Suppressor macrophage treated with lipopolysaccharide for 4 hours (primary cell): ENCODE measurements at places on chromosomes 2 and 18.

GRCh38 chr2:152717228-152718075, at the start of gene PRPF40A:
Gene PRPF40A, minus strand, starts transcription at chr2:152717461. Its CDS starts 22 bp downstream, at chr2:152717439.
- peak; percentile 99 for DNase-seq

- no peak for DNase-seq
Measured at GRCh38 chr2:202418511-202418910, 42.4 kb downstream of the BMPR2 start.

DNA sequence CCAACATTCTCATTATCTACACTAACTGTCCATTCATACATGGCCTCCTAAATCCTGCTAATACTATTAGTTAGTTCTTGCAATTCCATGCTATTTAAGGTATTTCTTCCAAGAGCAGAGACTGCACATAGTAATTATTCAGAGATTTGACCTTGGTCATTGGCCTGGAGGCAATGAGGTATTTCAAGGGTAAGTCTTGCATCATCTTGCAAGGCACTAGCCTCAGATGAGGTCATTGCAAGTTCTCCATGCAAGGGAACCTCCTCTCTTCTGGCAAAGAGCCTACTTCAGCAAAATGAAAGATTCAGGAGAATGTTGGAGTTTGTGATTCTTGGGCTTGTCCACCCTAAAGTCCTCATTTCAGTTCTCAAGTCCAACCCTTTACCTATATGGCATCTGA, 48.5 kb upstream of the IKZF2 start:
- no peak for DNase-seq

- DNase-seq = no peak
Measured at GRCh38 chr18:44876755-44877154, 196.1 kb downstream of the SETBP1 start.

- no peak for DNase-seq
Measured at GRCh38 chr18:23283916-23284430, 148.7 kb downstream of the CABLES1 start.

DNA sequence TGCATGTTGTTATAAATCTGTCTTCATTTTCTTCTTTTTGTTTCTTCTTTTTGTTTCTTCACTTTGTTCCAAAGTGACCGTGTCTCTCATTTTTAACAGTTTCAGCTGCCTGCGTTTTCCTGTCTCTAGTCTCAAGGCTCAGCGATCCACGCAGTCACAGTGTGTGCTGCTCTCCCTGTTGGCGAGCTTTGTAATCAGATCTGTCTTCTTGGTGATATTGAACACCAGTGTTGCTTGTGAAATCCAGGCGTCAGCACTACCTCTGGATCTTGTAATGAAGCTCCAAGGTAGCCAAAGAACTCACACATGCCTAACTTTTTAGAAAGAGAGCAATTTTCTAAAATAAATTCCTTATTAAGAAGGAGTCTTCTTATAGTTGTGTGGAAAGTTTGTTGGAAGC, 13.2 kb downstream of the SNTG2 start:
- no peak for DNase-seq

GRCh38 chr2:65431421-65432226, 775 bp downstream of the SPRED2 start:
- peak; percentile 55 for DNase-seq

- no peak for DNase-seq
Measured at GRCh38 chr2:144886862-144887261, 366.9 kb upstream of the ZEB2 start.

DNA sequence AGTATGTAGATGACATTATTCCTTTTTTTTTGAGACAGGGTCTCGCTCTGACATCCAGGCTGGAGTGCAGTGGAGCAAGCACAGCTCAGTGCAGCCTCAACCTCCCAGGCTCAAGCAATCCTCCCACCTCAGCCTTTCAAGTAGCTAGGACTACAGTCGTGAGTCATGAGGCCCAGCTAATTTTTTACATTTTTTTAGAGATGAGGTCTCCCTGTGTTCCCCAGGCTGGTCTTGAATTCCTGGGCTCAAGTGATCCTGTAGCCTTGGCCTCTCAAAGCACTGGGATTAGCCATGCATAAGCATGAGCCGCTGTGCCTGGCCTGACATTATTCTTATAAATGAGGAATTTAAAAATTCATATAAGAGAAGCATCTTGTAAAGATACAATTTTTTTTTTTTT, 86.9 kb downstream of the FAM117B start:
- no peak for DNase-seq

DNA sequence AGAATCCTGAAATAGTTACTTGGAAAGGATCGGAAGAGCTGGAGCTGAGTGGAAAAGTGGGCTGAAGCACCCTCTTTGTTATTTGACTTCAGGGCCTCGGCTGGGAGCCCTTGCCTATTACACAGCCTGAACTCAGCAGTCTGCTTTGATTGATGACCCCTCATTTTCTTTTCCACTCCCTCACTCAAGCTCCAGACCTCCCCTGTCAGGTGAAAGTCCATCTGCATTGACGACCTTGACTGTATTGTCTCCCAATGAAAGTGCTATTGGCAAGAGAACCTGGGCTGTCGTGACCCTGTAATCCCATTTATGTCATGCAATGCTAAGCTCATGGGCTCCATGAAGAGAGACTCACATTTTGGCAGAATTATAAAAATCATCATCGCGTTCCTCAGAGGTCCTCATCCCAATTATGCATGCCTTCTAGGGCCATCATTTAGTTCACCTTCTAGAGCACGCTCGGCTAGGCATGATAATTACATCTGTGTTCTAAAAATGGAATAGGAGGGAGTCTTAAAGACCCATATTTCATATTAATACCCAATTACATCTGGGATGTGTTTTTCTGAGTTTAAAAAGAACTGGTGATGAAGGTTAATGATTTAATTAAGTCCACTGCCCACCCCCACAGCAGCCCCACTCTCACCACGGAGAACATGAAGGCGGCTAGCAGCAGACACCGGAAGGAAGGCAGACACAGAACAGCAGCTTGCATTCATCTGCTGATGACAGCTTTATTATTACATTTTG, 472.5 kb downstream of the PID1 start:
- DNase-seq = no peak

DNA sequence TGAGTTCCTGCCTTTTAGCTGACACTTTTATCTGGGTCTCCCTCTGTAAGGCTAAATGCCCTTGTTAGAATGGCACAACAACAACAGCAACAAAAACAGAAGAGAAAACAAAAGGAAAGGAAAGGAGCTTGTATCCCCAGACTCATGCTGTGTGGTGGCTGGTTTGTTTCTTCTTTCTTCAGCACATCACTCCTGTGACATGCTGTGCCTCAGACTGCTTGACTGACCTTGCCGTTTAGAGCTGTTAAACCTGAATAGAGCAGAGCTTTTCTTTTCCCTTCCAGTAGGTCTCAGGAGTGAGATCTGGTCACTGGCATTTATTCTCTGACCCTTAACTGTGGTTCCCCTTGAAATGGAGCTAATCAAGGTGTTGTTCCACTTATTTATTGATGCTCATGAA, 18.9 kb downstream of the GALNT13 start:
- DNase-seq = no peak

GRCh38 chr2:85823951-85824350, 64.8 kb downstream of the ST3GAL5 start:
- no peak for DNase-seq

- peak; percentile 50 for DNase-seq
Measured at GRCh38 chr18:50836521-50836957, 16.7 kb upstream of the MRO start.

DNA sequence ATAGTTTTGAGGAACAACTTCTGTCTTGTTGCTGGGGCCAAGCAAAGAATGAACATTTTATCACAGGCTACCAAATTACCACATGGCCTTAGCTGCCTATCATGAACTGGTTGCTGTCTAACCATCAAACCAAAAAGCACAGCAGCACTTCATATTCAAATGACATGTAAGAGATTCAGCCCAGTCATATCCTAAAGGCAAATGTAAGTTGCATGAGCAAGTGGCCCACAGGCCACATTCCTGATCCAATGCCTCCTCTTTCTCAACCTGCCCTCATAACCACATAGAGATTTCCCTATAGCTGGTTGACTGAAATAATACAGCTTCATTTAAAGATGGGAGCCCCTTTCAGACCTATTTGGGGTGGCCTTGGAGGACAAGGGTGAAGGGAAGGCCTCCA, 572.3 kb downstream of the IRS1 start:
- DNase-seq = no peak

DNA sequence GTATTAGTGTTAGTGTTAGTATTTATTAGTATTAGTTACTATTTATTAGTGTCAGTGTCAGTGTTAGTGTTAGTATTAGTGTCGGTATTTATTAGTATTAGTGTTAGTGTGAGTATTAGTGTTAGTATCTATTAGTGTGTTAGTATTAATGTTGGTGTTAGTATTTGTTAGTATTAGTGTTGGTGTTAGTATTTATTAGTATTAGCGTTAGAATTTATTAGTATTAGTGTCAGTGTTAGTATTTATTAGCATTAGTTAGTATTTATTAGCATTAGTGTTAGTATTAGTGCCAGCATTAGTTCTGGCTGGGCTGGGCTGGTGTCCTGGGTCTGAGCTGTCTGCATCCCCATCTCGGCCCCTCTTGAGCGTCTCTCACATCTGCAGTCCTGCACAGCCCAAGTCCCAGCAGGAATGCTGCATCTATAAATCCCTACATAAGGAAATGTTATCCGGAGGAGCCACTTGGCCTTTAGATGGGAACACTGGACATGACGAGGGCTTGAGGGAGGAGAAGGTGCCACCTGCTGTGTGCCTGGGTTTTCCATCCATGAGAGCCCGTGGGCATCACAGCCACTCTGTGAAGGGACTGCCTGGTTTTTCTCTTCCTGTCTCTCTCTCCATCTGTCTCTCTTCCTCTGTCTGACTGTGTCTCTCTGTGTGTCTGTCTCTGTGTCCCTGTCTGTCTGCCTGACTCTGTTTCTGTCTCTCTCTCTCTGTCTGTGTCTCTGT, 33.6 kb downstream of the TWIST2 start:
- DNase-seq = no peak

DNA sequence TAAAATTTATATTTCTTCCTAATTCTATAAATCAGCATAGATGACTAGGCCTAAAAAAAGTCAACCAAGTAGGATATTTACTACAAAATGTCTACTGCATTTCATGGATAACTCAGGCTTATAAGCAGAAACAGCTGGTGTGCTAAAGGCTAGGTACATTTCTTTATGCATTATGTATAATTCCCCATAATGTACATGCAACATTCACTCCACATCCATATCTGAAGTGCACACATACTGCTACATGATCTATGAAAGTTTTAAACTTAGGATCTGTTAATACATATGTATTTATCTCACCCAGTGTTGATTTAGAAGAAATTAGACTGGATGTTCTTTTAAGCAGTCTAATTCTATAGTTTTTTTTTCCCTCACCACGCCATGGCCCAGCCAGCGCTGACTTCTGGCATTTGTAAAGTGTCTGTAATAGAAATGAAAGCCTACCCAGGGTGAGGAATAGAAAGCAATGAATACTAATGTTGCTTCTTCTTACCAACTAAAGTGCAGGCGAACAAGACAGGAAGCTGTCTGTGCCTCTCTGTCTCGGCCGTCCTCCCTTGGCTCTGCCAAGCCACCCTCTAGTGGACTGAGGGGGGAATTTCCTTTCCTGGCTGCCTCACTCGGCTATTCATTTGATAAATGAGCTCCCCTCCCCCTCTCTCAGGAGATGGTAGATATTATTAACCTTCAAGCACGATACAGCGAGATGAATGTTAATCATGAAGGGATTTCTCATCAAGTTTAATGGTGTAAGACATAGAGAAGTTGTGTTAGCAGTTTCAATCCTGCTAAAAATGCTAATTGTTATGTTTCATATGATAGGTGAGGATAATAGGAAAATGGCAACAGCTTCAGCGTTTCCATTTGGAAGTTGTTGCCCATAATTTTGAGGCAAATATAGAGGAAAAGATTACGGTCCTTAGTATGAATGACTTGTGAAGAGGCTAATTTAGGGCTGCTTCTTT, 384.5 kb downstream of the MTX2 start:
- peak; percentile 53 for DNase-seq

GRCh38 chr2:124437811-124438210, 412.7 kb downstream of the CNTNAP5 start:
- no peak for DNase-seq

DNA sequence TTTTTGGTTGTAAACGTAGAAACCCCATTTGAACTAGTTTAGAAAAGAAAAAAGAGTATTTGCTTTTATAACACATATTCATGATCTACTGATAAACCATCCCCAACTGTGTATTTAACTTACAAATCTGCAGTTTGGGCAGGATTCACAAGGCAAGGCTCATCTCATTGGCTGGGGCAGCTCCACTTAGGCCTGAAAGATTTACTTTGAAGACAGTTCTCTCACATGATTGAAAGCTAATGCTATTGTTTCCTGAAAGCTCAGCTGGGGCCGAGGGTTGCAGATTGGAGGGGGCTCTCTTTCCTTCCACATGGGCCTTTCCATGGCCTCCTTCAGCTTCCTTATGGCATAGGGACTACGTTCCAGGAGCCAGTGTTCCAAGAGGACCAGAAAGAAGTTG, 47.4 kb downstream of the ARHGAP15 start:
- DNase-seq = no peak

DNA sequence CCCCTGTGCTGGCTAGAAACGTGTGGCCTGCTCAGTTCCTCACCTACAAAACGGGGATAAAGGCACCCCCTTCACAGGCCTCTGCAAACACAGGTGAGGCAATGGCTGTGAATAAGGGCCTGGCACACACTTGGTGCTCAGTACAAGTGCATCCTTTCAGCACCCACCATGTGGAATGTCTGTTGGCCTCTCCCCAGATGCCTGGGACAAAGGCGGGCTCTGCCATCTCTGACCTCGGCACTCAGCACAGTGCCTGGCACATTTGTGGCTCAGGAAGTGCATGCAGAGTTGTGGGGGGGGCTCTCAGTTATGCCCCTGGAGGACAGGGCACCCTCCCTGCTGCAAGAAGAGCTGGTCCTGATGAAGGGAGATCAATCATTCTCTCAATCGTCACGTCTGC, 224.6 kb upstream of the RAB6C start:
- DNase-seq = no peak

DNA sequence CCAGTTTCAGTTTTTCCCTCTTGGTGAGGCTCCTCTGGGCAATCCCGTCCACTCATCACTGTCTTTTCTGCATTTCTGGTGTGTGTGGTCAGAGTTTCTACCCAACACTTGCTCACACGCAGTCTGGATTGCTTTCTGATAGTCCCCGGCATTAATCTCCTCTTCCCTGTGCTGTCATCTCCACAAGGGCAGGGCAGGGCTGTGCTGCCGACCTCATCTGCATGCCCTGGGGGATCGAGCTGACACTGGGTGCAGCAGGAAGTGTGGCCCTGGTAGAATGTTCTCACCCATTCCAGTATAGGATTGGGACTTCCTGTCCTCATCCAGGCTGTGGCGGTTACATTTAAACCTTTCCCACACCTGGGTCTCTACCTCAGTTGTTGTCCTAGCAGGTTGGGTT, 80.0 kb upstream of the FAM136A start:
- DNase-seq = no peak
